ENCODE measurements at places on chromosomes 4 and X.

GRCh38 chr4:68683034-68683433 is 12.6 kb upstream of the UGT2B15 start:
- DNase-seq: no peak

DNA sequence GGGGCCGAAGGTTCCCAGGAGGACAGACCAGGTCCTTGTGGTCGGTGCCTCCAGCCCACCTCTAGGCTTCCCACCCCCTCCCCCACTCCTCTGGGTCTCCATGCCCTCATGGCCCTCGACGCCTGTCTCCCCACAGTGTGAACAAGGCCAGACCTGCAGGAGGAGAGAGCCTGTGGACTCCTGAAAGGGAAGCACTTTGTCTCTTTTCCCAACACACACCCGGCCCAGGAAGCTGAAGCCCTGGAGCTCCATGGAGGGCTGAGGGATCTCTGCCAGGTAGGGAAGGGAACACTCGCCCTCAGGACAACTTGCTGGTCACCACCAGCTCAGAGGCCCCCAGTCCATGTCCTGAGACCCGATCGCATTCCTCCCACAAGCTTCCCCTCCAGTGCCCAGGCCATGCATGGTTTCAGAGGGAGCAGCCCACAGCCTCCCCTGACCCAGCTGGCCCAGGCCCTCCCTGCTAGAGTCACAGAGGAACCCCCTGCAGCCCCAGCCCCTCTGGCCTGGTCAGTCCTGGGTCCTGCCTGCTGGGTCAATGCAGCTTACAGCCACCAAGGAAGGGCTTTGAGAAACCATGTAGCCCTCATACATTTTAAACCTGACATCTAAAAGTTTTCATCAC is 60.8 kb downstream of the ABLIM2 start:
- DNase-seq: no peak

GRCh38 chrX:39975101-39975925 is 122.4 kb downstream of the BCOR start:
- no peak for DNase-seq

DNA sequence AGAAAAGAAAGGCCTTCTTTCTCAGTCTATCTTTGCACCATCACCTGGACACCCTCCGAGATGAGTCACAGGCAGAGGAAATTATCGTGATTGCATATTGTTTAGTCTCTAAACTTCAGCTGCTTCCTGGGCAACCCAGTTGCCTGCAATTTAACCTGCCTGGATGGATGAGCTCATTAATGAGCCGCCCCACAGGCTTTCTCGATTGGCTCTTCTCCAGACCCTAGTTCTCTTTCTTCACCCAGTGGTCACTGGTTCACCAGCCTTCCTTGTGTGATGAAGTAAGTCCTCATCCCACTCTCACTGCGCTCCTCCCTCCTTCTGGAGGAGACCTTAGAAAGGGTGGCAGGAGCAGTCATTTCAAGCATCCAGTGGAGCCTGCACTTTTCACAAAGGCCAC is 94.4 kb downstream of the SOWAHB start:
- DNase-seq: no peak

DNA sequence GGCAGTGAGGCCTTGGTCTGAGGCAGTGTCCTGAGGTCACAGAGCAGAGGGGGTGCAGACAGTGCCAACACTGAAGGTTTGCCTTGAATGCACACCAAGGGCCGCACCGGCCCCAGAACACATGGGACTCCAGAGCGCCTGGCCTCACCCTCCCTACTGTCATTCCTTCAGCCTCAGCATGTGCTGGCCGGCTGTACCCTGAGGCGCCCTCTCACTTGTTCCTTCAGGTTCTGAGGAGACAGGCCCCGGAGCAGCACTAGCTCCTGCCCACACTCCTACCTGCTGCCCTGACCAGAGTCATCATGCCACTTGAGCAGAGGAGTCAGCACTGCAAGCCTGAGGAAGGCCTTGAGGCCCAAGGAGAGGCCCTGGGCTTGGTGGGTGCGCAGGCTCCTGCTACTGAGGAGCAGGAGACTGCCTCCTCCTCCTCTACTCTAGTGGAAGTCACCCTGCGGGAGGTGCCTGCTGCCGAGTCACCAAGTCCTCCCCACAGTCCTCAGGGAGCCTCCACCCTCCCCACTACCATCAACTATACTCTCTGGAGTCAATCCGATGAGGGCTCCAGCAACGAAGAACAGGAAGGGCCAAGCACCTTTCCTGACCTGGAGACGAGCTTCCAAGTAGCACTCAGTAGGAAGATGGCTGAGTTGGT is 2.4 kb downstream of the MAGEA12 start:
- DNase-seq: no peak

DNA sequence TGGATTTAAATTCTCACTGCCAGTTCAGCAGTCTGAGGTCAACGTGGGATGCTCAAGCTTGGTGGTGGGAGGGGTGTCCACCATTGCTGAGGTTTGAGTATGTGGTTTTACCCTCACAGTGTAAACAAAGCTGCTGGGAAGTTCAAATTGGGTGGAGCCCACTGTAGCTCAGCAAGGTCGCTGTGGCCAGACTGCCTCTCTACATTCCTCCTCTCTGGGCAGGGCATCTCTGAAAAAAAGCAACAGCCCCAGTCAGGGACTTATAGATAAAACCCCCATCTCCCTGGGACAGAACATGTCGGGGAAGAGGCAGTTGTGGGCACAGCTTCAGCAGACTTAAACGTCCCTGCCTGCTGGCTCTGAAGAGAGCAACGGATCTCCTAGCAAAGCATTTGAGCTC is 14.9 kb upstream of the RRAGB start:
- no peak for DNase-seq

GRCh38 chr4:186823989-186824388 is 100.3 kb upstream of the FAT1 start:
- no peak for DNase-seq

GRCh38 chr4:10758906-10759305 is 74.3 kb upstream of the CLNK start:
- DNase-seq: no peak

- no peak for DNase-seq
Measured at GRCh38 chr4:21890231-21890630, 58.3 kb downstream of the KCNIP4 start.

- DNase-seq: no peak
Measured at GRCh38 chr4:176949029-176949428, 156.3 kb upstream of the VEGFC start.

DNA sequence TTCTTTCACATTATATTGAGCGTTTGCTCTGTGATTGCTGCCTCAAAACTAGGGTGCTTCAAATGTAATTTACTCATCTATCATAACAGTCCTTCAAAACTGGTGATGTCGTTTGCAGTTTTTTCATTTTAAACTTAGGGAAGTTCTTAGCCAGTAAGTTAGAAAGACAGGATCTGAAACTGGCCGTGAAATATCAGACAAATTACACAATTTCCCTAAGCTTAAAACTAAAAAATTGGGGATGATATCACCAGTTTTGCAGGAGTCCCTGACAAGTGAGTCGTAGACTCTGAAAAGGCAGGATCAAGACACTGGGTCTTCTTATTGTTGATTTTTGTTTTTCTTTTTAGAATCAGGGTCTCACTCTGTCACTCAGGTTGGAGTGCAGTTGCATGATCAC is 44.8 kb downstream of the MOB1B start:
- no peak for DNase-seq

GRCh38 chr4:59243038-59243437 is 1957.1 kb upstream of the ADGRL3 start:
- DNase-seq: no peak

DNA sequence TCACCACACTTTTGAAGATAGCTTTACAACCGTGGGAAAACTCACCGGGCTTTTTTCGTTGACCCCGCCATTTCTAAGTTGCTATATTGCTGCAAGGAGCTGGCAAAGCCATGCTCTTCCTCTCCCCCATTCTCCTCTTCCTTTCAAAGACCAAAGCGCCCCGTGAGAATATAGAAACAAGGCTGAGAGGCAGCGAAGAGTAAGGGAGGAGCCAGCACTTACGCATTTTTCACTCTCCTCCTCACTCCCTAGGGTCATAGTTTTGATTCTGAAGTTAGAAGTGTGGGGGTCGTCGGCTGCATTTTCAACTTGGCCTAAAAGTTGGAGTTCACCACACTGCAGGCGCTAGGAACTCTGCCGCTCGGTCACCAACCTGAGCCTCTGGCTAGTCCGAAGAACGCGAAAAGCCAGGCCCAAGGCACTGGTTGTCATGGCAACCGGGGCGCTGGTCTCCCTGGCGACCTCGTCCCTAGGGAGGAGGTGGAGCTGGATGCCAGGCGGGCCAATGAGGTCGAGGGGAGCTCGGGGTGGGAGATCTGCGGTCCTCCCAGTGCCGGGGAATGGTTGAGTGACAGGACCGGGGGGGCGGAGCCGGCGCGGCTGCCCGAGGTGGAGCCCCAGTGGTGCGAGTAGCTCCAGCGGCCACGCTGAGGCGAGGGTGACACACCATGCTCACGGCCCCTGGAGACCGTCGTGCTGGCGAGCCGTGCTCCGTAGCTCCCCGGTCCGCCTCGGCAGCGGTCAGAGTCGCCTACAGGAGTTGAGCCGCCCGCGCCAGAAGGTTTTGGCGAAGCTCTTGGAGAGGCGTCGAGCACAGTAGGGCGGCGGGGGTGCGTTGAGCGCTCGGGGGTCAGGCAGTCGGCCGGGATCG is at the start of gene PTPN13:
Gene PTPN13, plus strand, starts transcription at position 628 of the 871 bp plus-strand sequence. CDS start 40,942 bp downstream, outside the sequence.
- DNase-seq: peak; percentile 46

DNA sequence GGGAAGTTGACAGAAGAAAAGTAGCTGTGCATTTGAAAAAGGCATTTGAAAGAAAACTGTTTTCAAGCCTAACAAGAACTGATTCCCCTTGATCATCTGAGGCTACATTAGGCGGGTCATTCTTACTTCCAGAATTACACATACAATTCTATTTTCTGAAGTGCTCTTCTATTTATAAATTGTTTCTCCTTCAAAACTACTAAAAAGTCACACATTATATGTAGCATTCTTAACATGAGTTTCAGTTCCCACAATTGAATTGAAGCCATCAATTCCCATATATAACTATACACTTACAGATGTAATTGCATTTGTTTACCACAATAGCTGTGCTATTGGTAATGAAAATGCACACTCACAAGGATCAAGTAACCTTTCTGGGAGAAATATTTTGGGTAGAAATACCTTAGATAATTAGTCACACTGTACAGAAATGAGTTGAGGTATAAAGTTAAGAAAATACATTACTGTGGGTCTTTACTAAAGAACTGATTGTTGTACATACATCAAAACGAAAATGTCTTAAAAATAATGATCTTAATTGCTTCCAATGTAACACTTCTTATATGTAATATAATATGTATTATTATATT is 1688.0 kb upstream of the AGA start:
- no peak for DNase-seq

- DNase-seq: no peak
Measured at GRCh38 chr4:78667764-78668163, 108.4 kb upstream of the BMP2K start.

DNA sequence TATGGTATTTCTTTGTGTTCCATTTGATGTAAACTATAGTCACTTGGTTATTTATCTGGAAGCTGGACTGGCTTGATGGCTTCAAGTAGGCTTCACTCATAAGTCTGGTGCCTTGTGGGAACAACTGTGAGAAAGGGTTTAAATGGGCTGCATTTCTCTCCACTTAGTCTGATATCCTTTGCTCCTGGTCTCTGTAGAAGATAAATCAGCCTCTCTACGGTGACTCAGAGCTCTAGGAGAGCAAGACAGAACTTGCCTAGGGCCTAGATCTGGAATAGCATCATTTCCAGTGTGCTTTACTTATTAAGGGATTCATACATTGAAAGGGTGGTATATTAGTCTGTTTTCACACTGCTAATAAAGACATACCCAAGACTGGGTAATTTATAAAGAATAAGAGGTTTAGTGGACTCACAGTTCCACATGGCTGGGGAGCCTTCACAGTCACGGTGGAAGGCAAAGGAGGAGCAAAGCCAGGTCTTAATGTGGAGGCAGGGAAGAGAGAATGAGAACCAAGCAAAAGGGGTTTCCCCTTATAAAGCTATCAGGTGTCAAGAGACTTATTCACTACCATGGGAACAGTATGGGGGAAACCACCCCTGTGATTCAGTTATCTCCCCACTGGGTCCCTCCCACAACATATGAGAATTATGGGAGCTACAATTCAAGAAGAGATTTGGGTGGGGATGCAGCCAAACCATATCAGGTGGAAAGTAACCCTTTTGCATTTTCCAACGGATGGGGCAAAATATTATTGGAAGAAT is 1746.4 kb upstream of the PCDH7 start:
- DNase-seq: no peak

- DNase-seq: no peak
Measured at GRCh38 chrX:110519906-110520452, 161.3 kb downstream of the RTL9 start.

DNA sequence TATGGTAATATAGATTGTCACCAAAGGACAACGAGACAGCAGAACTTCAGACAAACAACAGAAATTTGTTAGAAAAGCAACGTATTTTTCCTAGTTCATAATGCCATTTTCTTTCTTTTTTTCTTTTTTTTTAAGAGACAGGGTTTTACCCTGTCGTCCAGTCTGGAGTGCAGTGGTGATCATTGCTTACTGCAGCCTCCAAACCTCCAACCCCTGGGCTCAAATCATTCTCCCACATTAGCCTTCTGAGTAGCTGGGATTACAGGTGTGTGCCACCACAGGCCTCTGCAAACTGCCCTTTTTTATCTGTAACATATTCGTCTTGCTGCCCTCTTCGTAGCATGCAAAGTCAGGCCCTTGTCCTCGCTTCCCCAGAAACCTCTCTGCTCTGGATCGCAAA is 116.5 kb upstream of the PDLIM3 start:
- no peak for DNase-seq

GRCh38 chr4:97038146-97038516 is 1105.1 kb downstream of the STPG2 start:
- no peak for DNase-seq

- no peak for DNase-seq
Measured at GRCh38 chrX:95065151-95065550, 1391.1 kb downstream of the FAM133A start.

GRCh38 chr4:48110452-48110978 is 23.5 kb downstream of the TXK start:
- no peak for DNase-seq

GRCh38 chrX:122641826-122642225 is 542.3 kb upstream of the GRIA3 start:
- DNase-seq: no peak

GRCh38 chr4:132344924-132345828 is 803.9 kb upstream of the PCDH10 start:
- no peak for DNase-seq

DNA sequence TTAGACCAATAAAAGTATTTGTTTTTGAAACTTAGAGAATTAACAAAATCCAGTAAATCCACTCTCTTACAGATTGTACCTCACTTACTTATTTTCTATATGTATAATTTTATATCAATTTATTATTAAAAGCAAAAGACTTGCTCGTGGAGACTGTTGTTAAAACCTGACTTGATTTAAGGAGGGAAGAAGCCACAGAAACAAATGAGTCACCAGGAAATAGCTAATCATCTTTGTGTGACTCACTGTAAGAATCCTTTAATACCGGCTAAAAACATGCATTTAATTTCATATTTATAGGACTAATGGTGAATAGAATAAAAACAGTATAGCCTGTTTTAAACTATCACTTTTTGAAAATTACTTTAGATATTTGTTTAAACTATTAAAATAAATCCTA is 29.9 kb upstream of the UBE2NL start:
- DNase-seq: no peak
